ENCODE measurements at places on chromosomes 2 and 18. TPM values are rescaled to one million over a fixed set of nuclear protein-coding genes. Genes with fewer than 3 reads are reported as not detected.
A peak's percentile ranks its signal among the peaks of the same experiment; 100 is the strongest.

Gene GPR45
- total RNA-seq: not detected

Gene GLS
- total RNA-seq: 74.9 TPM

Gene HOXD3
- total RNA-seq: 2.2 TPM

Gene CDH2
- total RNA-seq: 125 TPM

Gene DOK6
- total RNA-seq: 1.0 TPM

Gene C1QL2
- 0.23 TPM for total RNA-seq

Gene DES
- total RNA-seq: 1,584 TPM

Gene SCRN3
- 22.4 TPM for total RNA-seq

GRCh38 chr2:153622285-153622684 is 143.7 kb upstream of the RPRM start:
- H3K27me3 ChIP-seq: no peaks in the 10 kb centered on the region
- H3K4me1 ChIP-seq: no peaks in the 10 kb centered on the region
- DNase-seq: no peak
- H3K4me3 ChIP-seq: no peak overlapping the region
- H3K27ac ChIP-seq: no peak overlapping the region

- DNase-seq: no peak
- no peaks in the 10 kb centered on the region for H3K4me1 ChIP-seq
- no peak overlapping the region for H3K4me3 ChIP-seq
- no peak overlapping the region for H3K27ac ChIP-seq
- no peaks in the 10 kb centered on the region for H3K36me3 ChIP-seq
Observed at GRCh38 chr2:226845386-226846116, 9.7 kb downstream of the RHBDD1 start.

- H3K4me3 ChIP-seq: no peak overlapping the region
- DNase-seq: no peak
- no peaks in the 10 kb centered on the region for H3K4me1 ChIP-seq
- no peaks in the 10 kb centered on the region for H3K36me3 ChIP-seq
- H3K27ac ChIP-seq: no peak overlapping the region
- no peaks in the 10 kb centered on the region for H3K27me3 ChIP-seq
Observed at GRCh38 chr18:6281874-6282273, 132.8 kb downstream of the L3MBTL4 start.

DNA sequence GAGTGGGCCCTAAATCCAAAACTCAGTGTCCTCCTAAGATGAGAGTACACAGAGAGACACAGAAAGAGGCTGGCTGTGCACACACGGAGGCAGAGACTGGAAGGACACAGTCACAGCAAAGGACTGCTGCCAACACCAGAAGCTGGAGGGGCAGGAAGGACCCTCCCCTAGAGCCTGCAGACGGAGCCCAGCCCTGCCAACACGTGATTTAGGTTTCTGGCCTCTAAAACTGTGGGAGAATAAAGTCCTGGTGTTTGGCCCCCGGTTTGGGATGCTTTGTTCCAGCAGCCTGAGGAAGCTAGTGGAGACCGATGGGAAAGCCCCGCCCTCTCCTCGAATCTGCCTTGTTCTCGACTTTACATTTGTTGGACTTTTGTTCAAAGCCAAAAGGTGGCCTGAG is 10.6 kb downstream of the CNDP1 start:
- no peaks in the 10 kb centered on the region for H3K27me3 ChIP-seq
- no peak for DNase-seq
- H3K4me1 ChIP-seq: no peaks in the 10 kb centered on the region
- no peaks in the 10 kb centered on the region for H3K36me3 ChIP-seq
- H3K4me3 ChIP-seq: no peak overlapping the region

DNA sequence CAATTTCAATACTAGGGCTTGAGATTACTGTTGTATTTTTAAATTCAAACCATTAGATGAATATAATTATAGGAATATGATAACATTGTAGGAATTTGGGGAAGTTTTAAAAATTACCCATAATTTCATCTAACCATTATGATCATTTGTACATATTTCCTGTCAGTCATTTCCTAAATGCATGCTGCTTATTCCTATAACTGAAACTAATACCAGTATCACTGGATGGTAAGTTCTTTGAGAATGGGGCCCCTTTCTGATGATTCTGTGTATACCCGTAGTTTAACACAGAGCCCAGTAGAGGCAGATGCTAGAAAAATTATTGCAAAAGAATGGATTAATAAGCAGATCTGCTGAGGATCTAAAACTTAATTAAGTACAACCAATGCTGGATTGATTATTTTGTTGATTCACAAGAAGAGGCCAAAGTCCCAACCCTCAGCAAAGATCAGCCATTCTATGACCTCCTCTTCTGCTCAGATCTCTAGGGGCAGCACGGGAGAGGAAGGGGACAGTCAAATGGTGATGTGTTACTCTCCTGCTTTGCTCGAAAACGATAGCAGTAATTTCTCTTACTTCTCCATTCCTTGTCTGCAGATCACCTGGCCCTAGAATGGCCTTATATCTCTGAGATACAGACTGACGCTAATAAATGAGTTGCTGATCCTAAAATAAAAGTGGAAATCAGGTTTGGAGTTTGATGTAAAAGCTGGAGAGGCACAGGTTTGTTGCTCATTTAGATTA is 69.5 kb upstream of the PELI1 start:
- no peak for DNase-seq
- H3K4me3 ChIP-seq: no peak overlapping the region
- peak overlapping the region; percentile 56 for H3K27ac ChIP-seq
- H3K4me1 ChIP-seq: no peaks in the 10 kb centered on the region

- DNase-seq: no peak
- no peaks in the 10 kb centered on the region for H3K36me3 ChIP-seq
- H3K27ac ChIP-seq: no peak overlapping the region
- H3K27me3 ChIP-seq: no peaks in the 10 kb centered on the region
- H3K4me1 ChIP-seq: no peaks in the 10 kb centered on the region
Observed at GRCh38 chr2:119711352-119711751, 32.4 kb downstream of the TMEM177 start.

- peaks cover 6% of the 10 kb centered on the region for H3K4me1 ChIP-seq
- no peak overlapping the region for H3K27ac ChIP-seq
- H3K36me3 ChIP-seq: no peaks in the 10 kb centered on the region
- no peak overlapping the region for H3K4me3 ChIP-seq
Observed at GRCh38 chr2:192161656-192162290, 33.0 kb downstream of the TMEFF2 start.

GRCh38 chr2:30936977-30937376 is 129.7 kb upstream of the CAPN13 start:
- H3K4me1 ChIP-seq: no peaks in the 10 kb centered on the region
- H3K27me3 ChIP-seq: no peaks in the 10 kb centered on the region
- no peak for DNase-seq
- no peaks in the 10 kb centered on the region for H3K36me3 ChIP-seq
- no peak overlapping the region for H3K4me3 ChIP-seq

DNA sequence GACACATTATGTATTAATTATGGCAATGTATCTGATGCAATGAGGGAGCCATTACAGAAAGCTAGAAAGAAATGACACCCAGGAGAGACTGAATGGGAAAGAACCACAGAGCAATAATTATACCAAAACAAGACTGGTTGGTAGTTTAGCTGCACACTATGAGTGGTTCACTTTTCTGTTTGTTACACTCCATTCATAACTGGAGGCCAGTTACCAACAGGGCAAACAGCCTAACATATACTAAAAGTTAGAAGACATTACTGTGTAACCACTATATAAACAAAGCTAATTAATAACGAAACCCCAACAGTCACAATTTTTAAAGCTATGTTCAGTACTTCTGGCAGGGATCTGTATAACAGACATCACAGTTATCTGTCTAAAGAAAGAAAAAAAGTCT is 49.4 kb downstream of the NBAS start:
- no peaks in the 10 kb centered on the region for H3K27me3 ChIP-seq
- H3K4me3 ChIP-seq: no peak overlapping the region
- DNase-seq: no peak
- H3K27ac ChIP-seq: no peak overlapping the region

- no peaks in the 10 kb centered on the region for H3K36me3 ChIP-seq
- H3K4me3 ChIP-seq: no peak overlapping the region
- no peak overlapping the region for H3K27ac ChIP-seq
- no peaks in the 10 kb centered on the region for H3K4me1 ChIP-seq
Observed at GRCh38 chr18:10524507-10525370, 1.1 kb upstream of the NAPG start.

- H3K27ac ChIP-seq: peak overlapping the region; percentile 85
- H3K27me3 ChIP-seq: no peaks in the 10 kb centered on the region
- H3K4me1 ChIP-seq: peaks cover 12% of the 10 kb centered on the region
- no peak for DNase-seq
- no peak overlapping the region for H3K4me3 ChIP-seq
- H3K36me3 ChIP-seq: no peaks in the 10 kb centered on the region
Observed at GRCh38 chr2:120631724-120632123, 103.9 kb upstream of the GLI2 start.

- peak overlapping the region; percentile 86 for H3K27ac ChIP-seq
- no peak for DNase-seq
- H3K27me3 ChIP-seq: no peaks in the 10 kb centered on the region
- no peaks in the 10 kb centered on the region for H3K4me1 ChIP-seq
- H3K36me3 ChIP-seq: no peaks in the 10 kb centered on the region
Observed at GRCh38 chr18:24015639-24016631, 1.4 kb downstream of the TTC39C start.

Measured in prostate gland (tissue), 2 donors.